GM03348 (cell line): ENCODE measurements at places on chromosomes 13 and 19.

DNA sequence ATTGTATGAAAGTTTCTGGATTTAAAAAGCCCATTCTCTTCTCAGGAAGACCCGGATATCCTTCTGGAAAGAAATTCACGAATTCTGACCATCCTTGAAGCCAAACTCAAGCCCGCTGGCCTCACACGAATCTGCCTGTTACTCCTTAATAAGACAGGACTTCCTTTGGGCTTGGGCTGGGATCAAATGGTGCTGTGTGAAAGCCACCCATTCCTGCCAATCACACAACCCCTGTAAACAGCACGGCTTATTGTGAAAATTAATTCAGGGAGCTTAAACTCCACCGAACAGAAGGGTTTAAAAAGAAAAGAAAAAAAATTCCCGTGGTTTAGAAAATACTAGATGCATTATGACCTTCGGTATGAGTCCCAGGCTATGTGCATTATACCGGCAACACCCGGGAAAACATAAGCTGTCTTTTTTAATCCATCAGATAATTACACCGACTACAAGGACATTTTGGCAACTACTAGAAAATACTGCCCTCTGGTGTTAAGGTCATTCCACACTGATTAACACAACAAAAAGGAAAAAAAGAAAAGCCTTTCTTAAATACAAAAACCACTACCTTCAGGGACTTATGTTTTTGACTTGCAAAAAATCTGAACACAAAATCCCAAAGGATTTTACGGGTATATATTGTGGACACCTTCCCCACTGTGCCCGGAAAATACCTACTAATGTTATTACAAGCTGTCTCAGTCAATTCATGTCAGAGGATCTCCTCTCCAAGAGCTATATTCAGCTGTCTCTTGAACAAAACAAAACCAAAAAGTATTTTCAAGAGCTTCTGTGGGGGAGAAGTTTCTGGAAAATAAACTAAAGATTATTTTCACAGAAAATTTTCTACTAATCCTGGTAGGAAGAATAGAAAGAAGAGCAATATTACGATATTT, 76.0 kb upstream of the LSM14A start:
- peak; percentile 62 for DNase-seq

DNA sequence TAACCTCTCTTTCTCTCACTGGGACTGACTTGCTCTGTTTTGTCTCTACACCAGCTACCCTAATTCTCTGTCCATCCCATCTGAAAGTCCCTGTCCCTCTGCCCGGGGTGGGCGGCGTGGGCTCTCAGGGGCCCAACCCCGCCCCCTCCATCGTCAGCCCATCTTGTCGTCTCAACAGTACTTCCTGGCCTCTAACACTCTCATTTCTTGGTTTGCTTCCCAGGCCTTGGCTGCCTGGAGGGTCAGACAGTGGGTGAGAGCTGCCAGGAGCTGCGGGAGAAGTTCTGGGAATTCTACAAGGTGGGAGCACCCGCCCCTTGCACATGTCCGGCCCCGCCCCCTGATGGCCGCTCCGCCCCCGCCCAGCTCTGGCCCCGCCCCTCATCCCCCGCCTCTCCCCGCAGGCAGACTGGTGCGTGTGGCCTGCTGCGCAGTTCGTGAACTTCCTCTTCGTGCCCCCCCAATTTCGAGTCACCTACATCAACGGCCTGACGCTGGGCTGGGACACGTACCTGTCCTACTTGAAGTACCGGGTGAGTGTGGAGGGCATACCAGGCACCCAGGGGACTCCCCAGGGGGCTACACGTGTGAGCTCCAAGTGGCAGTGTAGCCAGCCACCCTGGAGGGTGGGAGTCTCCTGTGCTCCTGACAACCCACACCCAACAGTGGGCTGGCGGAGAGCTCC, 1.7 kb downstream of the MPV17L2 start:
- peak; percentile 75 for DNase-seq

DNA sequence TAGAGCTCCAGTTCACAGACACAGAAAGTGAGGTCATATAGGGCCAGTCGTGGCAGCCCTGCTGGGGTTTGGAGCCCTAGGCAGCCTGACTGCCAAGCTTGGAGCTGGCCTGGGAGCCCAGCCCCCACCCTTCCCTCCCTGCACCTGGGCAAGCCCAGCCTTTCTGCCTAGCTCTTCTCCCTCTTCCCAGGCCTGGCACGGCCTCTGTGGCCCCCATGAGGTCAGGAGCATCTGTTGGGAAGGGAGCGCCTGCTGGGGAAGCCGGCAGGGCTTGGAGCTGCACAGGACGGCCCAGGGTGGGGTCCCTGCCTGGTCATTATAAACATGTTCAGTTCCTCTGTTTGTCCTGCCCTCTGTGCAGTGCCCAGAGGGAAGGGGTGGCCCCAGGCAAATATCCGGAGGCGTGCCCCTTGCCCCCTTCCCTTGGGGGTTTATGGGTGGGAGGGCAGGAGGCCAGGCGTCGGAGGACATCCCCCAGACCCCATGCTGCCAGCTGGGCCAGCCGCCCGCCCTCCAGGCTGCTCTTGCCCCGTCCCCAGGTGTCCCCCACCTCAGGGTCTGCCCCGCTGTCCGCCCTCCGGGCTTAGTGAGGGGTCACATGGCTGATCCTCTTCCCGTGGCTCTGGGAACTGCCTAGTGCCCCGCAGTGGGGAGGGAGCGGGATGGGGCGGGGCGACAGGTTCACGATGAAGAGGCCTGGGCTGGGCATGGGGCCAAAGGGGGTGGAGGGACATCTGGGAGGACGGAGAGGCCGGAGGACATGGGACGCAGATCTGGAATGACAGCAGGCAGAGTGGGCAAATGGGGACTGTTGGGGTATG, 30.0 kb upstream of the NCCRP1 start:
- no peak for DNase-seq

DNA sequence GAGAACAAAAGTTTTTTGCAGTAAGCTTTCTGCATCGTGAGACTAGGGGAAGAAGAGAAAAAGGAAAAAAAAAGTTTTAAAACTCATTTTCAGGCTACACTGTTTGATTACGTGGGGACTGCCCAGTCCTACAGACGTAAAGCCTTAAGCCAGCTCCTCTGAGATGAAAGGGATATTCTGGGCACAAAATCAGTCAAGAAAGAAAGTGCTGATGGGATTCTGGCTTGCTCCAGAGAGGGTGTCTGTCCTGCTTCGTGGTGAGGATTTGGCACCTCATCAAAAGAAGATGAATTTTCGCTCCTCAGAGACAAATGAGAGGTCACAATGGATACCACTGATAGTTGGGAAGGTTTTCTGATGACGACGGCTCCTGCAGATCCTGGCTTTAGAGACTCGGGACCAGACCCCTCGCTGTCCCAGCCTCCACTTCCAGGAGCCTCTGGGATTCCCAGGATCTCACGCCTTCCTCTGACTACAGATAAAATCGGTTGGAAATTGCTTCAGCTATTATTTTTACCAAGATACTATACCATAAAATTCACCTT, 9.7 kb downstream of the TEX29 start:
- DNase-seq = peak; percentile 2

DNA sequence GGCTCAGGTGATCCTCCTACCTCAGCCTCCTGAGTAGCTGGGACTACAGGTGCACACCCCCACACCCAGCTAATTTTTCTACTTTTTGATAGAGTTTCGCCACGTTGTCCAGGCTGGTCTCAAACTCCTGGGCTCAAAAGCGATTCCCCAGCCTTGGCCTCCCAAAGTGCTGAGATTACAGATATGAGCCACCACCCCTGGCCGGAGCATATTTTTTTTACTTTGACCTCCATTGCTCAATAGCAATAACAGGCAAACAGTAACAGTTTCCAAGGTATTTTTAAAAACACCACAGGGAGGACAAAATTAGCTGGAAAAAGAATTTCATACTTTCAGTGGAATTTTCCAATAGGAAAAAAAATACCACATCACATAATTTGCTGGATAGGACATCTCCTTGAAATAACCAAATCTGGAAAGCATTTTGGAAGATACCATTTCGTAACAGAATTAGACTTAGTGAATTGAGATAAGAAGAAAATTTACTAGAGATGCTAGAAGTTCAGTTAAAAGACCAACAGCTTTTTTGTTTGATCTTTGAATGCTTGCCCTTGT, 5.2 kb downstream of the DUXA start:
- no peak for DNase-seq

GRCh38 chr19:29248332-29248844, 35.4 kb upstream of the UQCRFS1 start:
- no peak for DNase-seq

DNA sequence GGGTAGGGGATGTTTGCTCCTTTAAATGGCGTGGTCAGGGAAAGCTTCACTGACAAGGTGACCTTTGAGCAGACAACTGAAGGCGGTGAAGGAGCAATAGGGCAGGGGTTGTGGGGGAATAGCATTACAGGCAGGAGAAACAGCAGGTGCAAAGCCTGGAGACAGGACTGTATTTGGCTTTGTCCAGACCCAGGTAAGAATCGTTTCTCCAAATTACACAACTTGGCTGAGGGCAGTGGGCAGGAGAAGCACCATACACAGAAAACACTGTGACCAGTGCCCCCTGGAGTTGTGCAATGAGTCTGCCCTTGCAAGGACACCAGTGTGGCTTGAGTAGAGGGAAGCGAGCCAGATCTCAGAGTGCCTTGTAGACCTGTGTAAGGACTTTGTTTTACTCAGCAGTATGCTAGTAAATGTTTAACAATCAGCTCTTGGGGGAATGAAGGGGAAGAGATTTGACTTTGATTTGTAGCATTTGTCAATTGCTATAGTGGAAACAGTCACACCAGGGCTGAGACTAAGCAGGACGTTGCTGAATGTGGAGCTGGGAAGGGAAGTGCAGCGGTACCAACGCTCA, 360.0 kb downstream of the DCT start:
- no peak for DNase-seq

- DNase-seq = no peak
Observed at GRCh38 chr19:46349311-46349993, 2.6 kb downstream of the PPP5C start.

GRCh38 chr19:53870485-53870844, 2.8 kb downstream of the MYADM start:
- DNase-seq = peak; percentile 4

DNA sequence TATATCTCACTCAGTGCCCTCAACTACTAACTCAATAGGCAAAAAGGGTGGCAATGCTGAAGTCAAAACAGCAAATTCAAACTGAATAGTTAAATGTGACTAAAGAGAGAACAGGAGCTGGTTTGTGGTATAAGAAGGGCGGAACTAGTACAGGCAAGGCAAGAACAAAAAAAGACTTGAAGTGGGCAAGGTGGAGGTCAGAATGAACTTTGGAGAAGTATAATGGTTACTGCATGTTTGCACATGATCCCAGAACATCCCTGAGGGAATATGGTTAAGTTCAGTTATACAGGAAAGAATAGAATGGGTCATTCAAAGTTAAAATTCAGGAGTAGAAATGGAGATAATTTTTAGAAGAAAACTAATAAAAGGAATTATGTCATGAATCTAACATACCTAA, 85.5 kb downstream of the DIAPH3 start:
- DNase-seq = no peak

DNA sequence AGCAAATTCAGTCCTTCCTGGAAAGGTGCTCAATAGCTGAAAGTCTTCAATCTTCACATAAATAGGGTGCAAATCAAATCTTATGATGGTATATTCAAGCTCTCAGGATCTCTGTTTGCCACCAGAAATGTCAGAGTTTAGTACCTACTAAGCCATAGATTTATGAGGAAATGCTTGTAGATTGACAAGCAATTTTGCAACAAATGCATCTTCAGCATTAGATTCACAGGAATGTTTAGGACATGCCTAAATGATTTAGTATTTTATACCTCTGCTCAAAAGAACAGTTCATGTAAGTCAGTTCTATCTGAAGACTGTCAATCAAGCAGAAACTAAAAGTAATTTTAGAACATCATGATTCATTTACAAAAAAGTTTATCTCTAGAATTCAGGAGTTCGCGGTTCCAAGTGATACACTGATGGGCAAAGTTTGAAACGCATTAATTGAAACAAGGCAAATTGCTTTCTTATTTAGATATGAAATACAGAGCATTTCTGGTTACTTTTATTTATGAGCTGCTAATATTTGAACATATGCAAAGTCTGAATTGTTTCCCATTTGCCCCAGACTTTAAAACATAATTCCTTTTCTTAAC, 65.7 kb downstream of the DACH1 start:
- DNase-seq = no peak

DNA sequence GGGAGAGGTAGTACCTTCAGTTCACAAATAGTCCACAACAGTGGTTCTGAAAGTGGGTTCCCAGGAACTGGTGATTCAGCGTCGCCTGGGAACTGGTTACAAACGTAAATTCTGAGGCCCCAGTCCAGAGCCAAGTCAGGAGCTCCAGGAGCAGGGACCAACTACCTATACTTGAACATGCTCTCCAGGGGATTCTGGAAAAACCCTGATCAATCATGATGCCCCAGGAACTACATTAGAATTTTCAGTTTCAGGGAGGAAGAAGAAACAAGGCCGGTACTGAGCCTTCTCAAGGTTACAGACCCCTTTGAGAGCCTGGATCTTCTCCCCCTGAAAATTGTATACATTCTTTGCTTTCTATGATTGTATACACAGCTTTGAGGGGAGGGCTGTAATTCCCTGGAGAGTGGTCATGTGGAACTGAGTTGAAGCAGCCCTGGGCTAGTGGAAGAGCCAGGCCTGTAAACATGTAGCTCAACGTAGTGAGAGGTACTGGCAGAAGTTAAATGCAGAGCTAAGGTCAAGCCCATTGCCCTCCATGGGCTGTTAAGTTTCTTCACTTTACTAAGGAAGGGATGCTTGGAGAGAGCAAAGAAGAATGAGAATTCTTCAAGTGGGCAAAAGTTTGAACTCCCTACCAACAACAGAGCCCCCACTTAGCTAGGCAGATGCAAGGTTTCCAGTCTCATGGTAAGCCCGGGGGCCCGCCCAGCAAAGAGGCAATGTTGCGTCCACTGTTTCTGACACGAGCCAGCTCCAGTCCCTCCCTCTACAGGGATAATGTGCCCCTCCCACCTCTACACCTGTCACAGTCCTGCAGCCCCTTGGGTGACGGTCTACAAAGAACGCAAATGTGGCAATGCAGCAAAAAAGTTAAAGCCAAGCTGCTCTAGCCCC, 17.0 kb downstream of the DOCK9 start:
- DNase-seq = no peak

DNA sequence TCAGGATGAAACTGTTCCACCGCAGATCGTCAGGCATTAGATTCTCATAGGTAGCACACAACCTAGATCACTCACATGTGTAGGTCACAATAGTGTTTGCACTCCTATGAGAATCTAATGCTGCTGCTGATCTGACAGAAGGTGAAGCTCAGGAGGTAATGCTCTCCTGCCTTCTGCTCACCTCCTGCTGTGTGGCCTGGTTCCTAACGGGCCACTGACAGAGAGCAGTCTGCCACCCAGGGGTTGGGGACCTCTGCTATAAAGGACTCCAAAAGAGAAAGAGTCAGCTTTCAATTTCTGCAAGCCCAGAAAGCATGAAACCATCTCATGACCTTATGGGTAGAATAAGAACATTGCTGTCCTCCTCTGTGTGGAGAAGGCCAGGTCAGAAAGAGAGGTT, 43.5 kb upstream of the PCCA start:
- DNase-seq = no peak

DNA sequence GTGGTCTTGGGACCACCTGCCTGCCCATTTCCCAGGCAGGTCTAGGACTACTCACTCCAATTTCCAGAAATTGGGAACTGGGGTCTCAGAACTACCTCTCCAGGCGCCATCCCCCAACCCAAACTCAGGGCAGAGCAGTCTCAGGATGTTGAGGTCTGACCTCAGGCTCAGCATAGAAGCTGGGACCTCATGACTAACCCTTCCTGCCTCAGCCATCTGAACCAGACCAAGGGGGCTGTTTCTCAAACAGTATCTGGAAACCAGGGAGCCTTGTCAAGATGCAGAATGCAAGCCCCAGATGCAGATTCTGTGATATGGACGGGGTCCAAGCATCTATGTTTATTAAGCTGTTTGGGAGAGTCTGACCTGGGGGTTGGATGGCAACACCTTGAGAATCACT, 1.3 kb downstream of the FBXW9 start:
- DNase-seq = no peak
